Activated T-helper 17 cell treated with anti-CD3 and anti-CD28 coated beads, Interleukin-2, amount 50 U/mL, for 72 hours (primary cell): ENCODE measurements at places on chromosomes 3 and 15. TPM values are rescaled to one million over a fixed set of nuclear protein-coding genes. Genes with fewer than 3 reads are reported as not detected.

DNA sequence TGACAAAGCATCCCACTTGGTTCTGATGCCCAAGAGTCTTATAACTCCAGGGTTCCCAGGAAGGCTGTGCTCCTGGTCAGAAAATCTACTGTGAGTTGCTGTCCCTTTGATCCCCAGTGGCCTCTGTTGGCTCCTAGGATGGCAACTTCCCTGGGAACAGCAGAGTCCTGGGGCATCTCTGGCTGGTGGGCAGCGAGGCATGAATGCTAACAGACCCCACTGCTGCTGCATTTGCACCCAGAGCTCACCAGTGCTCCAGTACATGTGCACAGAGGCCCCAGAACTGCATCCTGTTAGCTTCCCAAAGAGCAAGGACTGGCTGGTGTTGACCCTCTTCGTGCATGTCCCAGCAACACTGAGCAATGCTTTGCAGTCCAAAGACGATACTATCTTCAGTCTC lies 15.7 kb downstream of the CAV3 start:
- no peak for ATAC-seq

The SLC9C1 gene
- not detected for total RNA-seq

The TIPIN gene
- 37.9 TPM for total RNA-seq

The ITGA11 gene
- 13.1 TPM for total RNA-seq

DNA sequence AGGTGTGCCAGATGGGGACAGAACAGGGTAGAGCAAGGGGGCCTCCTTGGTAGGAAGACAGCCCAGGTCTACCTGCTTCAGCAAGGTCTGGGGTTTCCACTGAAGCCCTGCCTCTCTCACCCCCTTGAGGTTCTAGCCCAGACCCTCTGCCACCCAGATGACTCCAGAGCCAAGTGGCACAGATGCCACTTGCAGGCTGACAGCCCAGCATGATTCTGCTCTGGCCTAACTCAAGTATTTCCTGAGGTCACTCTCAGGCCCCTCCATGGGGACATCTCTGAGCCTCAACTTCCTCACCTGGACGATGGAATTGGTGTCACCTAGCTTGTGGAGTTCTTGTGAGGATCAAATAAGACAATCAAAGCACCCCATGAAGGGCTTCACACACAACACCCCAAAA lies 23.9 kb downstream of the PLXNB1 start:
- no peak for ATAC-seq

The ARPIN gene
- total RNA-seq: not detected

The EFHB gene
- 0.58 TPM for total RNA-seq

The CFAP100 gene
- not detected for total RNA-seq

DNA sequence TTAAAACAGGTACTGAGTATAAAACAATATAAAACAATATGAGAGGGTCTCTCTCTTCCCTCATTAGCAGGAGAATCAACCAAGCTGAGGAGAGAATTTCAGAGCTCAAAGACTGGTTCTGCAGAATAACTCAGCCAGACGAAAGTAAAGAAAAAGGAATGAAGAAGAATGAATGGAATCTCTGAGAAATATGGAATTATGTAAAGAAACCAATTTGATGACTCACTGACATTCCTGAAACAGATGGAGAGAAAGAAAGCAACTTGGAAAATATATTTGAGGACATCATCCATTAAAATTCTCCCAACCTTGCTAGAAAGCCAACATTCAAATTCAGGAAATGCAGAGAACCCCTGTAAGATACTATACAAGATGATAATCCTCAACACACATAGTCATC lies 630.9 kb downstream of the PYDC2 start:
- ATAC-seq: no peak

The VWA5B2 gene
- total RNA-seq: not detected

The KIF9 gene
- total RNA-seq: 3.0 TPM

- ATAC-seq: no peak
Measured at GRCh38 chr3:128353991-128354687, 112.6 kb downstream of the DNAJB8 start.

GRCh38 chr3:140243575-140243974 lies 308.6 kb downstream of the CLSTN2 start:
- no peak for ATAC-seq

The CATSPER2 gene
- total RNA-seq: 8.8 TPM

DNA sequence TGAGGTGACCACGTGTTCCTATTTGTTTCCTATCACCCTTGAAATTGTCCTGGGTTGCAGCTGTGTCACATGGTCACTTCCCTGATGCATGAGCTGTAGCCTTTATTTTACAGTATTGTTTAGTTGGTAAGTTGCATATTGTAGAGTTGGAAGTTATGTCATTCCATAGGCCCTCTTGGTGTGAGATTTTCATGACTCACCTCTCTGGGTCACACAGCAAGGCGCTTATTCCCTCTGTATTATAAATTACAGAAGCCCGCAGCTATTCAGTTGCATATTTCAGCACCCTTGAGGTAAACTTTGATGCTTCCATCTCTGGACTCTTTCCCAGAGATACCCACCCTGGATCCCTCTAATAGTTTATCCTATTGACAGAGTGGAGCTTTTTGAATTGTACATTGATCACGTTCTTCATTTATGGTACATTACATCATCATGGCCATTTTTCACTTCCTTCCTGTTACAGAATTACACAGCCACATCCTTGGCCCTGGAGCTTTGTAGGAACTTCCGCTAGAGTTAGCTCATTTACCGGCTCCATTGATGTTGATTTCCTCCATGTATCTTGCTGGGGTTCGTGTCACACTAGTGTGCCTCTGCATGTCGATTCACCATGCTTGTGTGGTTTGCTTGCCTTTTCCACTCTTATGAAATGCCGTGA lies 543.1 kb upstream of the RGMA start:
- no peak for ATAC-seq

- ATAC-seq: peak; percentile 14
Measured at GRCh38 chr3:30894521-30895251, at the start of gene GADL1. Gene GADL1 (minus strand): TSS chr3:30894661. CDS start chr3:30894614, 47 bp downstream.

GRCh38 chr3:46891132-46891531 lies 13.6 kb downstream of the PTH1R start:
- ATAC-seq: no peak

The CIP2A gene
- 55.7 TPM for total RNA-seq

The SQOR gene
- 275 TPM for total RNA-seq

The MYH15 gene
- total RNA-seq: 0.26 TPM

The FEZF2 gene
- not detected for total RNA-seq

DNA sequence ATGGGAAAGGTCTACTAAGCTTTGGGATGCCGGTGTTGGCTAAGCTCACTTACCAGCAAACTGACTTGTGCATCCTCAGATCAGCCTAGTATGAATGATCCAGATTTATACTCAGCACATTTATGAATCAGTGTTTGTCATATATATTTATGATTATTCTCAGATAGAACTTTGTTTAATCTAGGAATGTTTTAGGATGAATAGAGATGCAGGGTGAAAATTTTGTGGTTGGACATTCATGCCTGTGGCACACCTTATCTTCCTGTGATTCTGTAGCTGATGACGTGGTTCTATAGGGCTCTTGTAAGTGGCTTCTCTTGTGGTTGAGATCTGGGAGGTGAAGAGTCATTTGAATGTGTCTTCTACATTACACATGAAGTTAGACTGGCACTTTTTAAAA lies 11.4 kb downstream of the CDIN1 start:
- ATAC-seq: peak; percentile 70

- ATAC-seq: no peak
Measured at GRCh38 chr3:160633361-160634083, 43.4 kb upstream of the ARL14 start.

The CLDN16 gene
- not detected for total RNA-seq

The GHSR gene
- total RNA-seq: not detected

GRCh38 chr15:56950979-56951378 lies 32.5 kb downstream of the TCF12 start:
- no peak for ATAC-seq

DNA sequence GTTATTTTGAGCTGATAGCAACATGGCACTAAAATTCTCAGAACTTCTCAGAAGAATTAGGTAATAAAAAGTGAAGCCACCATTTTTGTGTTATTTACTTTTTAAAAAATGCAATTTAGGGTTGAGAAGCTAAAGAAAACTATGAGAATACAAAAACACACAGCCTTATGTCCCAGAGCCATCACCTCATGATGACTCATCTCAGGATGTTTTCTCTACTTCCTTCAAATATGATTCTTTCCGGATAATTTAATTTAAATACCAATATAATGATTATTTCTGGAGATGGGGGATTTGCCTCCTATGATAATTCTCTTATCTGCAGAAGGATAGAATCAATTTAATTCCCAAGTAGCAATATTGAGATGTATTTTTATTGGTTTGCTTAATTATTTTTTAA lies 105.6 kb upstream of the BFSP2 start:
- ATAC-seq: no peak

DNA sequence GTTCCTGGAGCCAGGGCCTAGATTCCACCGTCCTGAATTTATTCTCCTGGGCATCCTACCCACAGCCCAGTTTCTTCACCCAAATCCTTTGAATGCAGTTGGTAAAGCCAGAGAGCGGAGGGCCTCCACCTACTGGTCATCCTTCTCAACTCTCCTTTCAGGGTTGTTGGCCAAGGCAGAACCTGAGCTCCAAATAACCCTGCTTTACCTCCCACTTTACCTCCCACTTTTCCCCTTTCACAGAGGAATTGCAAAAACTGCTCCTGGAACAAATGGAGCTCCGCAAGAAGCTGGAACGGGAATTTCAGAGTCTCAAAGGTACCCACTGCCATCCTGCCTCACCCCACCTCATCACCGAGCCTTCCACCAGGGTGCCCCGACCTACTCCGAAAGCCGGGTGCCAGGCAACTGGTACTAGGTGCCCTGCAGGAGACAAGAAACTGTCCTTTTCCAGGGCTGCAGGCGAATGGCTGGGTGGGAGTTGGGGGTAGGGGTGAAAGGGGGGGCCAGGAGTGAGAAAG lies 6.8 kb downstream of the SKOR1 start:
- ATAC-seq: no peak

- ATAC-seq: peak; percentile 8
Measured at GRCh38 chr3:12966847-12967605, 106.2 kb downstream of the IQSEC1 start.

The TJP1 gene
- total RNA-seq: not detected

GRCh38 chr3:187736418-187736871 lies 8.8 kb downstream of the BCL6 start:
- ATAC-seq: no peak

DNA sequence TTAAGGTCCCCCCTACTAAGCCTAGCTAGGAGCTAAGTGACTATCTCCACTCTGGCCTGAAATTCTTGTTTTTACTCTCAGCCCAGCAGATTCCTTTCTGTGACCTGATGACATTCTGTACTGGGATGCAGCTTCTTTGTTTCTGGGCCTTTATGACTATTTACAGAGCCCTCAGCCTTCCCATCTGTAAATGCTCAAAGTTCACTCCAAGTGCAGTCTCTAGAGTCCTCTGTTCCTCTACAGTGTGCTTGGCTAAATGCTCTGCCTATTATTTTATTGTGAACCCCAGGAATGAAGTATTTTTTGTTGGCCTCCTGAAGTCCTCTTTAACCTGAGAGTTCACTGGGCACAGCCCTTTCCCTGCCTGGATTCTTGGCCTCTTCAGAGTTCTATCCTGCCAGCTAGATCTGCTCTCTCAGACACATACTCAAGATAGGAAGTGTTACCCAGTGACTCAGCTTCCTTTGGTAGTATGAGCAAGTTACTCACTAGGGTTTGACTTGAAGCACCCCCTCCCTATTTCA lies 278.1 kb upstream of the P2RY1 start:
- ATAC-seq: peak; percentile 91

GRCh38 chr3:132593947-132594323 lies 3.1 kb upstream of the ACKR4 start:
- ATAC-seq: no peak

- no peak for ATAC-seq
Measured at GRCh38 chr3:8485141-8485870, 16.3 kb upstream of the LMCD1 start.
